T-helper 17 cell (primary cell): ENCODE measurements at places on chromosomes 3 and 15. TPM values are rescaled to one million over a fixed set of nuclear protein-coding genes. Genes with fewer than 3 reads are reported as not detected.
A peak's percentile ranks its signal among the peaks of the same experiment; 100 is the strongest.

PAQR5 gene
- total RNA-seq: not detected

SMCO1 gene
- total RNA-seq: not detected

GOLGA6A gene
- 1.0 TPM for total RNA-seq

DAZL gene
- total RNA-seq: not detected

CFAP100 gene
- total RNA-seq: not detected

TEX55 gene
- total RNA-seq: not detected

DNA sequence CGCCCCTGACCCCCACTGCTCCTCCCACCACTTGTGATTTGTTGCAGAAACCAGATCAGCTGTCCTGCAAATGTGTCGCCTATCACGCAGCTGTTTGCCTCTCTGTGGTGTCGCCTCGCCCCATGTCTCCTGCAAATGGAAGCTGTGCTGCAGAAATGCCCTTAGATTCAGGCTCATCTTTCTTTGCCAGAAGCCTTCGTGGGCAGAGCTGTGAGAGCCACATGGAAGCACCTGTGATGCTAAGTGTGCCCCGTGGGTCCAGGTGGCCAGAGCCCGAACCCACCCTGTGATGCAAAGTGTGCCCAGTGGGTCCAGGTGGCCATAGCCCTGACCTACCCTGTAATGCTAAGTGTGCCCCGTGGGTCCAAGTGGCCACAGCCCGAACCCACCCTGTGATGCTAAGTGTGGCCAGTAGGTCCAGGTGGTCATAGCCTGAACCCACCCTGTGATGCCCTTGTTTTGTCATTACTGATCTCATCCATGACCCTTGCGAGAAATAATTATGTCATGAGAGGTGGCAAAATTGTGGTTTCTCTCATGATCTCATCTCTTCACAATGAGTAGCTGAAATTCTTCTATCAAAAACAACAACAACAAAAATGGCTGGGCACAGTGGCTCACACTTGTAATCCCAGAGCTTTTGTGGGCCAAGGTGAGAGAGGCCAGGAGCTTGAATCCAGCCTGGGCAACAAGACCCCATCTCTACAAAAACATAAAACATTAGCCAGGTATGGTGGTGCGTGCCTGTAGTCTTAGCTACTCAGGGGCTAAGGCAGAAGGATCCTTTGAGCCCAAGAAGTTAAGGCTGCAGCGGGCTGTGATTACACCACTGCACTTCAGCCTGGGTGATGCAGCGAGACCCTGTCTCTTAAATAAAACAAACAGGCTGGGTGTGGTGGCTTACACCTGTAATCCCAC is 187.4 kb downstream of the GOLGA6L6 start:
- no peaks in the 10 kb centered on the region for H3K36me3 ChIP-seq
- H3K4me1 ChIP-seq: peaks cover 15% of the 10 kb centered on the region
- DNase-seq: no peak
- H3K27ac ChIP-seq: no peak overlapping the region

GRCh38 chr3:24460974-24461373 is 33.7 kb downstream of the THRB start:
- H3K27ac ChIP-seq: no peak overlapping the region
- DNase-seq: no peak
- H3K27me3 ChIP-seq: peaks cover 4% of the 10 kb centered on the region
- H3K4me1 ChIP-seq: no peaks in the 10 kb centered on the region

DNA sequence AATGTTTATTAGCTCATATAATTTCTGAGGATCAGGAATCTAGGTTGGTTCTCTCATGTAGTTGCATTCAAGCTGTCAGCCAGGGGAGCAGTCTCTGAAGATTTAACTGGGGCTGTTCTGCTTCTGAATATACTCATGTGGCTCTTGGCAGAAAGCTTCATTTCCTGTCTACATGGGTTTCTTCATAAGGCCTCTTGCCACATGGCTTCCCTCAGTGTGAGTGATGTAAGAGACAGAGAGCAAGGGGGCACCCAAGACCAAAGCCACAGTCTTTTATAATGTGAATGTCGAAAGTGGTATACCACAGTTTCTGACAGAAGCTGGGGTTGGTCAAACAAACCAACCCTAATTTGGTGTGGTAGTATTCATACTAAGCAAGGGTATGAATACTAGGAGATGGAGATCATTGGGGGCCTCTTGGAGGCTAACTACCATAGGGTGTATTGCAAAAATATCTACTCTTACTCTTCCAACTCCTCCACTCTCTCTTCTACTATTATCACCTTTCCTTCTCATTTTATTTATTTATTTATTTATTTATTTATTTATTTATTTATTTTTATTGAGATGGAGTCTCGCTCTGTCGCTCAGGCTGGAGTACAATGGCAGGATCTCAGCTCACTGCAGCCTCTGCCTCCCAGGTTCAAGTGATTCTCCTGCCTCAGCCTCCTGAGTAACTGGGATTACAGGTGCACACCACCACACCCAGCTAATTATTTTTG is 123.8 kb downstream of the B3GALNT1 start:
- no peaks in the 10 kb centered on the region for H3K4me1 ChIP-seq
- no peak overlapping the region for H3K27ac ChIP-seq
- no peak for DNase-seq
- H3K4me3 ChIP-seq: no peak overlapping the region
- no peaks in the 10 kb centered on the region for H3K27me3 ChIP-seq

DNA sequence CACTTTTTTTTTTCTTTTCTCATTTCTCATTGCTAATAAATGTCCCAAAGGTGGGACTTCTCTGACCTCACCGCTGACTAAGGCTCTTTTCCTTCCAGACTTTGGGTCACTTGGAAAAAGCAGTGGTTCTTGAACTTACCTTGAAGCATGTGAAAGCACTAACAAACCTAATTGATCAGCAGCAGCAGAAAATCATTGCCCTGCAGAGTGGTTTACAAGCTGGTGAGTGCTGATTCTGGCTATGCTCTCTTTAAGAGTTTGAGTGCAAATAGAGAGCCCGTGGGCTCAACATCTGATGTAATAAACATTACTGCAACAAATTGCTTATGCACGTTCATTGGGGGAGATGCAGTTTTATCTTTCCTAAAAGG is 2.0 kb downstream of the BHLHE40 start:
- H3K27ac ChIP-seq: peak overlapping the region; percentile 98
- H3K4me1 ChIP-seq: peaks cover 51% of the 10 kb centered on the region
- no peak for DNase-seq
- H3K36me3 ChIP-seq: peaks cover 10% of the 10 kb centered on the region

- peaks cover 14% of the 10 kb centered on the region for H3K4me1 ChIP-seq
- H3K27me3 ChIP-seq: peaks cover 54% of the 10 kb centered on the region
- H3K36me3 ChIP-seq: peaks cover 5% of the 10 kb centered on the region
- H3K4me3 ChIP-seq: no peak overlapping the region
These were observed 1.6 kb upstream of the CLDN11 start for GRCh38 chr3:170417090-170417489.

GRCh38 chr3:132615881-132616280 is 18.8 kb downstream of the ACKR4 start:
- no peak overlapping the region for H3K27ac ChIP-seq
- H3K27me3 ChIP-seq: no peaks in the 10 kb centered on the region
- peaks cover 9% of the 10 kb centered on the region for H3K36me3 ChIP-seq
- DNase-seq: no peak

DNA sequence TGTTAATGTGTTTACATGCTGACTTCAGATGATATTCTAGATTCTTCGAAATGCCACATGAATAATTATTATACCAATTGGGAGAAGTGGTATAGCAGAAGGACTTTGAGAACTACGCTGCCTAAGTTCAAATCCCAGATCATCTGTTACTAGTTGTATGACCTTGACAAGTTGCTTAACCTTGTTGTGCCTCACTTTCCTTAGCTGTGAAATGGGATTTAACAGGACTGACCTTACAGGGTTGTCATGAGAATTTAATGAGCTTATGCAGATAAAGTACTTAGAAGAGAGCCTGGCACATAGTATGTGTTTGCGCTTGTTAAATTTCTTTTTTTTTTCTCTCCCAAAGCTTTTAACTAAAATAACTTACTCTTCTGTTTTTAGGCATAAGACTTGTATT is 24.4 kb downstream of the WDR76 start:
- H3K4me3 ChIP-seq: no peak overlapping the region
- H3K27me3 ChIP-seq: no peaks in the 10 kb centered on the region
- DNase-seq: no peak
- H3K36me3 ChIP-seq: no peaks in the 10 kb centered on the region

DNA sequence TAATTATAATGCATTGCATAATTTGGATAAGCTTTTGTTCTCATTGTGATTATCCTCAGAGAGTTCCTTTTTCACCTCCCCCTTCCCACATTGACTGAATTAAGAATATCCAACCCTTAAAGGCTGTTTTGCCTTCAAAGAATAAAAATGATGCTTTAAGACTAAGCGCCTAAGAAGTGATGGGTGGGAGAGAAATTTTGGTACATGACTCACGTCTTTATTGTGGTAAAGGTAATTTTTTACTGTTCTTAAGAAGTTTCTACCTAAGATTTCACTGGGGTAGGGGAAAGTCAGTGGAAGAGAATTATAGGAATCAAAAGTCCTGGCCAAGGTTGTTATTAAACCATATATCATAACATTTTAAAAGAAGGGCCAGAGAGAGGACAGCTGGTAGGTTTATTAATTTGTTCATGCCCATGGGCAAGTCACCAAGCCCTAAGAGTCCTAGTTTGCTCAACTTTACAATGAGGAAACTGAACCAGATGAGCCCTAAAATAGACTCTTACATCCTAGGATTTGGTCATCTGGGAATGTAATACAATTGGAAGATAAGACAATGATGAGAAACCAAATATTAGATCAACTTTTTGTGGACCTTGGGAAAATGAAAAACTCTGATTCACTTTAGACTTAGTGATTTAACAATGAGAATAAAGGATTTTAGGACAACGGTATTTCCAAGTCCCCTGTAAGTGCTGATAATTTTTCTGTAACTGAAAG is 101.1 kb upstream of the RASGRP1 start:
- H3K27me3 ChIP-seq: no peaks in the 10 kb centered on the region
- no peak for DNase-seq
- H3K4me1 ChIP-seq: peaks cover 45% of the 10 kb centered on the region
- H3K27ac ChIP-seq: peak overlapping the region; percentile 100
- H3K36me3 ChIP-seq: no peaks in the 10 kb centered on the region
